RPMI8226 (cell line): ENCODE measurements at places on chromosomes 7 and 10.

GRCh38 chr10:79270466-79271246 lies 76.6 kb upstream of the PPIF start:
- no peak for DNase-seq

DNA sequence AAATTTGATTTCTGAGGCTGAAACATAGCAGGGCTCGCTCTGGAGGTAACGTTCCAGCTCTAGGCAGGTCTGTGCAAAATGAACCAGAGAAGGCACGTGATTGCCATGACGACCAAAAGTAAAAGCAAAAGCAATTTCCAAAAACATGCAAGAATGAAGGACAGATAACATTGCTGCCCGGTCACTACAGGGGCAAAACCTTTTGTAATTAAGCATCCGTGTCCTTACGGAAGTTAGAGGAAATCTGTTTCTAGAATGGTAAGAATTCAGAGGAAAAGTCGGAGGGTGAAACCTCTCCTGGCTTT lies 2.9 kb downstream of the KLF6 start:
- DNase-seq, result peak; percentile 52

- DNase-seq, result no peak
Measured at GRCh38 chr10:62121187-62121530, 147.5 kb downstream of the RTKN2 start.

- peak; percentile 58 for DNase-seq
Measured at GRCh38 chr10:86400705-86401587, 34.4 kb upstream of the GRID1 start.

GRCh38 chr10:110076559-110077318 lies 69.0 kb downstream of the ADD3 start:
- DNase-seq, result peak; percentile 34

DNA sequence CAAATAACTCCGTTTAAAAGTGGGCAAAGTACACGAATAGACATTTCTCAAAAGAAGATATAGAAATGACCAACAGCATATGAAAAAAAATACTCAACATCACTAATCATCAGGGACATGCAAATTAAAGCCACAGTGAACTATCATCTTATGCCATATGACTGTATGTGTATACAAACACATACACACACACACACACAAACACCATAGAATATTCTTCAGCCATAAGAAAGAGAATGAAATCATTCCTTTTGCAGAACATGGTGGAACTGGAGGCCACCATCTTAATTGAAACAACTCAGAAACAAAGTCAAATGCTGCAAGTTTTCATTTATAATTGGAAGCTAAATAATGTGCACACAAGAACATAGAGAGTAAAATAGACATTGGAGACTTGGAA lies 1019.4 kb downstream of the KCNMA1 start:
- DNase-seq, result no peak

- DNase-seq, result no peak
Measured at GRCh38 chr7:157359581-157359980, 22.8 kb downstream of the DNAJB6 start.

GRCh38 chr10:56622335-56622973 lies 261.4 kb upstream of the ZWINT start:
- peak; percentile 27 for DNase-seq

DNA sequence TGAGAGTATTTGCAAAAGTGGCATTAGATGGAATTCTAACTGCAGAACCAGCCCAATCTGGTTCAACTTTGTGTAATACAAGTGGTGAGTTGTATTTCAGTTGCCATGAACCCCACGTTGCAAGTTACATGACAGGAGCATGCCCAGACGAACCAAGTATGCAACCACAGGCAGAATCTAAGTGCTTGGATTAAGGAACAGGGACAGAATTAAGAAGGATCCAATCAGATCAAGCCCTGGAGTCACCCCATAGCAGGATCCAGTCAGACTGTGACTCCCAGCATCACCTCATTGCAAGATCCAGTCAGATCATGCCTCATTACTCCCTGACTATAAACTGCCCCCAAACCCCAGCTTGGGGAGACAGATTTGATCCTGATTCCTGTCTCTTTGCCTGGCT lies 388.7 kb upstream of the NRP1 start:
- no peak for DNase-seq

GRCh38 chr10:52949899-52950298 lies 177.3 kb upstream of the MBL2 start:
- peak; percentile 51 for DNase-seq

- no peak for DNase-seq
Measured at GRCh38 chr10:12980102-12980661, 21.3 kb downstream of the CCDC3 start.

- DNase-seq, result no peak
Measured at GRCh38 chr7:97025983-97026714, 1.5 kb upstream of the DLX5 start.

- no peak for DNase-seq
Measured at GRCh38 chr7:28903730-28904577, 54.2 kb downstream of the TRIL start.

DNA sequence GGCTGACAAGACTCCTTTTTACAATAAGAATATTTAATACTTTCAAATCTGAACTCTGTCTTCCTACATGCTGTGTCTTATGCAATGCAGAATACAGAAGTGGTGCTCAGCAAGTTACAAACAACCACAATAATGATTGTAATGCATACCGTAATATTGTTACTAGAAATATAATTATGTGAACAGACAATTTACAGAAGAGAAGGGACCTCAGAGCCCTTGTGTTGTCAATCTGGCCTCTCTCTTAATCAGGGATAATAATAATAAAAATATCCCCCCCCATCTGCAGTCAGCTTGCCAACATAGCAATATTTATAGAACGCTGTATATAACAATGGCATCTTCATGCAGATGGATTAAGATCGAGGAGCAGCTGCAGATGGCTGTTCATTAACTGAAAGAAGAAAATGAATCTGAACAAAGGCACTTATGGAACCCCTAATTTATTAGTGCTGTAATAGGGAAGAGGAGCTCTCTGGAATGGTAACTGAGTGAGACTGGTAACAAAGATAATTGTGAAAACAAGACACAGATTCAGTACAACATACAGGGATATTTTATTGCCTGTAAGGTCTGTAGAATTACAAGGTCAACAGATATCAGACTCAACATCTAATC lies 106.3 kb downstream of the TMEM26 start:
- DNase-seq, result no peak

GRCh38 chr10:22988581-22989360 lies 60.9 kb downstream of the ARMC3 start:
- peak; percentile 77 for DNase-seq

GRCh38 chr7:31602041-31602625 lies 84.9 kb upstream of the PPP1R17 start:
- no peak for DNase-seq

DNA sequence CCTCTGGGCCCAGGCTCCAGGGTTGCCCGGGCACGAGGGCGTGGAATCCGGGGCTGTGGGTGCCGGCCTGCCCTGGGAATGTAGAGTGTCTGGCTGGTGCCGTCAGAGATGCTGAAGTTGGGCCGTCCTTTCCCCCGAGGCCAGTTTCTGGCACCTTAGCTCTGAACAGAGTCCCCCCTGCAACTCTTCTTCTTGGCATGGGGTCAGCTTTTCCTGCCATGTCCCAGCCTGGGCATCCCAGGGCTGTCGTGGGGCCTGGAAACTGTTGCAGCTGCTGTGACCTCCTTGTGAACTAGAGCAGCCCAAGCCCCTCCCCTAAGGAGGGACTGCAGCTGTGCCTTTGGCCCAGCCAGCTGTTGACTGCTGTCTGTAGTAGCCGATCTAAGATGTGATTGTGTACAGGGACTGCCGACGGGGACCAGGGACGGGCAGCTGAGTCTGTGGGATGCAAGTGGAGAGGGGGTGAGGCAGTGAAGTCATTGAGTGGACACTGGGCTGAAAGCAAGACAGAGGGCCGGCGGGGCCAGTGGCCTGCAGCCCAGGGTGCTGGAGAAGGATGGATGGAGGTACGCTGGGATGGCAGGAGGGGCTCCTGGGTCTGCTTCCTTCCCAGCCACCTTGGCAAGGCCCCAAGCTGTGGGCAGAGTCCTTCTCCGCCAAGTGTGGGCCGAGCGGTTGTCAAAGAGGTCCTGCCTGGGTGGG lies 35.8 kb downstream of the GBX1 start:
- DNase-seq, result no peak

DNA sequence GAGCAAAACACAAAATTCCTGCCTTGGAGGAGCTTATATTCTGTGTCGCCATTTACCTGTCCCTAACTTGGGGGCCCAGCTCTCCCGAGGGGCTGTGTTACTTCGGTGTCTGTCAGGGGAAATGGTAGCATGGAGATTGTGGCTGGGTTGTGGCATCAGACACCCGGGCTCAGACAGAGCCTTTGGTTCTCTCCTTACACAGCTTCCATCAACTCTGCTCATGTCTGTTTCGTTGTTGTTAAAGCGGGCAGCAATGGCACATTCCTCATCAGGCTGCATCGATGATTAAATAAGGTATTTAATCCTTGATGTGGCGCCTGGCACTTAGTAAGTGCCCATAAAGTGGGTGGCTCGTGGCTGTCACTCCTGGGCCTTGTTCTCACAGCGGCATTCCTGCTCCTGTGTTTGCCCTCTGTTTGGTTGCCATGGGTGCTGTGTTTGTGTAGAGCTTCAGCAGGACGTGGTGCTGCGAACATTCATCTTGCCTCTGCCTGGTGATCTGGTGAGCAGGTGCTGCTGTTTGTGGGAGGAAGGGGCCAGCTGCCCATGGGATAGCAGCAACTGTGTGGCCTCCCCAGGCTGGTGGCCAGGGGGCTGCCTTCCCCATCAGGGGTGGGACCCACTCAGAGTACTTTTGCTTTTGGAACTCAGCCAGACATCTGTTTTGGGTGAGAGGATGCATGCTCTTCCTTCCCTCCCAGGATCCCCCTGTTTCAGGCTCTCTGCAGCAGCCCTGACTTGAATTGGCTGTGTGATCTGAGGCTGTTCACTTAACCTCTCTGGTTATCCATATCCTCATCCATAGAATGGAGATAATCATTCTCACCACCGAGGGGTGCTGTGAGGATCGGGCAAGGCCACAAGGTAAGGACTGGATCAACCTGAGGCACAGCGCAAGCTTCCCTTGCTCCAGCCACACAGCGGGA lies 207.2 kb upstream of the SVIL start:
- no peak for DNase-seq

- no peak for DNase-seq
Measured at GRCh38 chr10:76937181-76937600, 700.4 kb downstream of the KCNMA1 start.
